ENCODE measurements at places on chromosomes 13 and 19.
A peak's percentile ranks its signal among the peaks of the same experiment; 100 is the strongest.

- DNase-seq = no peak
Measured at GRCh38 chr19:3725640-3726310, 17.6 kb downstream of the TJP3 start.

DNA sequence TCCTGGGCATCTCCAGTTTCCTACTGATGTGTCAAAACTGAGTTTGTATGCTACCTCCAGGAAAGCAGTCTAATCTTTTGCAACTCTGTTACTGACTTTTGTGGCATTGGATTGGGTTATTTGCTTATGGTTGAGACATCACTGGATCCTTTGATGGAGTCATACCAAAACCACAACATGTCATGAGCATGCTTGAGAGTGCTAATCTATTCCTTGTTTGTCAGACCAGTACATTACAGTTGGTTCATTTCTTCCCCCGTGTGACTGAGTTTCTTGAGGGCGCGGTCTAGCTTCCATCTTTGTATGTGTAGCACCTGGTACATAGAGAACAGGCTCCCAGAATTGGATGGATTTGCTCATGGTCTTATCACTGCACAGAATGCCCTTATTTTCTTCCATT lies 43.2 kb downstream of the SUGT1 start:
- DNase-seq = peak; percentile 32

- no peak for DNase-seq
Measured at GRCh38 chr13:65854431-65854830, 1375.7 kb downstream of the PCDH9 start.

DNA sequence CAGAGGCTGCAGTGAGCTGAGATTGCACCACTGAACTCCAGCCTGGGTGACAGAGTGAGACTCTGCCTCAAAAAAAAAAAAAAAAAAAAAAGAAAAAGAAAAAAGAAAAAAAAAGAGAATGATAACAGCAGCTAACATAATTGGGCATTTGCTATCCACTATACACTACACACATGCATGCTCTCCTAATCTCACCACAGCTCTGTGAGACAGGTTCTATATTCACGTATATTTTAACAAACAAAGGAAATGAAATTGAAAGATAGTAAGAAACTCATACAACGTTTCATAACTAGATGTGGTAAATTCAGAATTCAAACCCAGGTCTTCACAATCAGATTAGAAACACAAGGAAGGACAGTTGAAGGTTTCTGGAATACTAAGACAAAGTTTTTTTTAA lies 265.7 kb downstream of the DIAPH3 start:
- DNase-seq = no peak

- DNase-seq = no peak
Measured at GRCh38 chr19:28234637-28235036, 978.3 kb downstream of the UQCRFS1 start.

DNA sequence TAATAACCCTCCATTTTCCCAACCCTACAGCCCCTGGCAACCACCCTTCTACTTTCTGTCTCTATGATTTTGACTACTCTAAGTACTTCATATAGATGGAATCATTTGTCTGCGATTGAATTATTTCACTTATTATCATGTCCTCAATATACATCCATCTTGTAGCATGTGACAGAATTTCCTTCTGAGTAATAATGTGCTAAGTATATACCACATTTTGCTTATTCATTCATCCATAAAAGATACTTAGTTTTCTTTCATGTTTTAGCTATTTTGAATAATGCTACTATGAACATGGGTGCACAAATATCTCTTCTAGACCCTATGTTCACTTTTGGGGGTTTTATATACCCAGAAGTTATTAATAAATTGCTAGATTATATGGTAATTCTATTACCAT lies 17.4 kb upstream of the NDFIP2 start:
- DNase-seq = no peak

DNA sequence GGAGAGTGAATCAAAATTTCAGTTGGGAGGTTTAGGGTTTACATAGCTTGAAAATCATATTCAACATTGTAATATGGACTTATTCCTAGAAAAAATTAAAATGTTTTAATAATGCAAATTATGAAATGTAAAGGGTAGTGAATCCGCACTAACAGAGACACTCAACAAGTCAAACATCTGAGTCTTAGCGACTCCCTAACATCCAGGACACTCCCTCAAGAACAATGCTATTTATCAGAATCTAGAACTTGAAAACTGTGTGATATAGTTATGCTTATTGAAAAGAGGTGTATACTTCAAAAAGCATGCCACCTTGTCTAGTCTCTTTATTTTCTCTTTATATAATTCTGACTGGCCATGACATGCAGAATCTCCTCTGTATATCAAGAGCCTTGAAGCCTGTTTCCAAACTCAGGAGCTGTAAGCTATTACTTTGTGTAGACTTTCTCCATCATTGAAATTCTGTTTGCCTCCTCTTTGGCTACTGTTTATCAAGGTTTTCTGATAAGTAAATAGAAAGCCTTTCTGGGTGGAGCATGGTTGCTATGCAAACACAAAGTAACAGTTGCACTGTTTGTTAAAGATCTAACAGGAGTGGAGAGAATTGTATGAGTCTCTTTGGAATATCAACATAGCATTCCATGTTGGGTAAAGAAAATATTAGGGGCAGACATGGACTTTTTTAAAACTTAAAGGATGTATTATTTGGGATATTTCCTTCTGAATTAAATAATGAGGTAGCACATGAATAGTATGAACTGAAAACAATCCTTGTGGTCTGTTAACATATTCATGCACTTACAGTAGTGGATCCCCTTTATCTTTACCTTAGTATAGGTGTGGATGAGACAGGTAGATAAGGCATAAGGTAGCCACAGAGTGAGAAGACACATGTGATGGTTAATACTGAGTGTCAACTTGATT lies 56.4 kb upstream of the MBNL2 start:
- DNase-seq = no peak

- DNase-seq = no peak
Measured at GRCh38 chr13:106568299-106569003, 514 bp upstream of the ARGLU1 start.

GRCh38 chr13:46631179-46631542 lies 78.2 kb downstream of the LRCH1 start:
- no peak for DNase-seq

DNA sequence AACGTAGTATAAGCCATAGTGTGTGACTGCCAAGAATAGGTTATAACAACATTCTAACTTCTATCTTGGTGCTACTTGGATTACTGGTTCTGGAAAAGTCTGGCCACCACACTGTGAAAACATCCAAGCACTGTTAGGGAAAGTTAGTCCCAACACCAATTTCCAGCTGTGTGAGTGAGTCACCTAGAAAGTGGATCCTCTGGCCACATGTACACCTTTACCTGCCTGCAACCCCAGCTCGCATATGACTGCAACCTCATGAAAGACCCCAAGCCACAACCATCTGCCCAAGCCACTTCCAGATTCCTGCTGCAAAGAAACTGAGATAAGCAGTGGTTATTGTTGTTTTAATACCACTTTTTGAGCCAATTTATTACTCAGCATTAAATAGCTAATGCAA lies 404.5 kb downstream of the KCTD12 start:
- DNase-seq = no peak

DNA sequence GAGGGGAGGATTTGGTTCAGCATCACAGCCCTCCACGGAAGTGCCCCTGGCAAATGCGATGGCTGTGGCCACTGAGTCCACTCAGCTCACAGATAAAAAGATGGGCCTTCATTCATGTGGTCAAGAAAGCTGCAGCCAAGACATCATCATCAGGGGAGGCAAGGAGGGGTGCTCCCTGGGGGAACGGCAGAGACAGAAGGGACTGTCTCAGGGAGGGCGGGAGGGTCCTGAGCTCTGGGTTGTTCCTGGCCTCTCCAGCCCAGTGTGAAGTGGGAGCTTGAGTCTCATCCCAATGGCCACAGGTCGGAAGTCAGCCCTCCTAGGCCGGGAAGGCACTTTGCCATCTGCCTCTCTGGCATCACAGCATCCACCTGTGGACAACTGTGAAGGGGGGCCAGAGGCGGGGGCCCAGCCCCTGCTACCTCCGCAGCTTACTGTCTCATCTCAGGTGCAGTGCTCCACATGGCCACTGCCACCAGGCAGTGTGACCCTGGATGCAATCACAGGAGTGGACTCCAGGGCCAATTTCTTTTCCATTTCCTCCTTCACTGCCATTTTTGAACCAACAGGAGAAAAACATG lies 137.8 kb upstream of the SOX1 start:
- DNase-seq = no peak

DNA sequence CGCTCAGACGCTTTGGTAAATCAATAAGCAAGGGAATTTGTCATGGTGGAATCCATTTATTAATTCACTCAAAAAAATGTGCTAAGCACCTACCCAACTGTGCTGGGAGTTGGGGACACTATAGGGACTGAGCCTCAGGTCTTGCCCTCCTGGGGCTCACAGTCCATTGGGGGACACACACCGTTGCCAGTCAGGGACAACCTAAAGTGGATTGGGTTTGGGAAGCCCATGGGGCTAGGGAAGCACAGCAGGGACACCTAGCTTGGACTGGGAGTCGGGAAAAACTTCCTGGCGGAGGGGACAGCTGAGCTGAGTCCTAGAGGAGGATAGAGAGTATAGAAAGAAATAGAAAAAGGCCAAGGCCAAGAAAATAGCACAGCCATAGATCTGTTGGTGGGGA lies 8.5 kb downstream of the FOSB start:
- DNase-seq = no peak

- DNase-seq = peak; percentile 82
Measured at GRCh38 chr19:45455707-45456499, 11.9 kb upstream of the FOSB start.

GRCh38 chr13:112001571-112001970 lies 65.4 kb upstream of the SOX1 start:
- no peak for DNase-seq

GRCh38 chr19:5943623-5944022 lies 29.6 kb downstream of the CAPS start:
- DNase-seq = no peak

GRCh38 chr13:109297628-109298027 lies 488.8 kb downstream of the IRS2 start:
- DNase-seq = no peak

GRCh38 chr19:16572332-16573211 lies at the start of gene SLC35E1:
Gene SLC35E1 (minus strand): TSS chr19:16572415. CDS start chr19:16572364, 51 bp downstream.
- peak; percentile 93 for DNase-seq

DNA sequence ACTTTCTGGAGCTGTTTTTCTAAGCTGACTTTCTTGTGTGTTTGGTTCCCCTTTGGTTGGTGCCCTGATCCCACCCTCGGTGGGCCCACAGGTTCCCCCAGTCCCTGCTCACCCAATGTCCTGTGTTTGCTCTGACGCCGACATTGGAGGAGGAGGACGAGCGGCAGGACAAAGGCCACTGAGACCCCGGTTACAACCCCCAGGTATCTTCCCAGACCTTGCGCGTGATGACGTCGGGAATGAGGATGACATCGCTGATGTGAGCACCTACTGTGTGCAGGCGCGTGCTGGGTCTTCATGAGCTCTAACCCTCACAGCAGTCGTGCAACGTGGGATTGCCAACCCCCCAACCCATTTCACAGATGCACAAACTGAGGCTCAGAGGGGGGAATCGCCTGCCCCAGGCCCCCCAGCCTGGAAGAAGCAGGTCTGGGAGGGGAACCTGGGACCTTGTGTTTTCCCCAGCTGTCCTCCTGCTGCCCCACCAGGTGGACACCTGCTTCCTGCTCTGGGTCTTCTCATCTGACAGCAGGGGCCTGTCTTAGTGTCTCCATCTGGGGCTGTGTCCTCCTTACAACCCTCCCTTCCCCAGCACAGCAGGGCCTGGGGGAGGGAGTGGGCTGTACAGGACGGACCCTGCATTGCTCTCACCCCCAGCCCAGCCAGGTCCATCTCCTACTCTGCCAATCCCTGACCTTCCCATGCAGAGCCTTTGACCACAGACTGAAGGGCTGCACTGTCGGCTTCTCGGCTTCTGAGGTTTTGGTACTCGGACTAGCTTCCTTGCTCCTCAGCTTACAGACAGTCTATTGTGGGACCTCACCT lies 4.7 kb upstream of the LILRA6 start:
- no peak for DNase-seq

GRCh38 chr13:48526286-48526685 lies 6.6 kb downstream of the RCBTB2 start:
- DNase-seq = no peak

DNA sequence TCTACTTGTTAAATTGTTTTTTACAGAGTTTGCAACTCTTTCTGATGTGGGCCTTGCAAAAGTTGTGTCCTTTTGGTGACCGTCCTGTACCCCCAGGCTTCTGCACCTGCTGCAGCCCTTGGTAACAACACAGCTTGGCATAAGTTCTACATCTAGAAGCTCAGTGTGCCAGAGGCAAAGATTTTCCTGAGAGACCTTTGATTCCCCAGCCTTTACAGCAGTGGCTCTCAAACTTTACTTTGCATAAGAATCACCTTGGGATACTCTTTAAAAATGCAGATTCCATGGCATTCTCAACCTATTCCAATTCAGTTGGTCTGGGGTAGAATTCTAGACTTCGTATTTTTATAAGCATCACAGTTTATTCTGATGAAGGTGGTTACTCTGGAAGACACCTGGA lies 260.9 kb downstream of the DCT start:
- no peak for DNase-seq

GRCh38 chr13:48961379-48961778 lies 14.3 kb upstream of the FNDC3A start:
- DNase-seq = no peak

- DNase-seq = no peak
Measured at GRCh38 chr19:1947651-1948209, 6.8 kb downstream of the CSNK1G2 start.

DNA sequence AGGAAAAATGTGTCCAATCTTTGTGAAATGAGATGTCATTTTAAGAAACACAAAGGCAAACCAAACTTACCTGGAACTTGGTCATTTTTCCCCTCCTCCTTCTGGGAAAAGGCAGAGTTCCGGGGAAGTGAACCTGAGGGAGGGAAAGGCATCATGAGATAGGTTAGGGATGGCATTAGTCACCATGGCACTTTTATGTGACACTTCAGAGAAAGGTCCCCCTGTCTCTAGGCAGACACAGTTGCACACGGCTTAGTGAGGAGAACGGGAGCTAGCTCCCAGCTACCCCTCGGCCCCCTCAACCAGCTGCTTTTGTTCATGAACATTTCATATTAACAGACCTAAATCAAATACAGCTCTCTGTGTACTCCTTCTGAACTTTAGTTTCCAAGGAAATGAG lies 1.5 kb downstream of the ZNF235 start:
- no peak for DNase-seq

- DNase-seq = no peak
Measured at GRCh38 chr13:106589716-106590115, 21.8 kb upstream of the ARGLU1 start.

DNA sequence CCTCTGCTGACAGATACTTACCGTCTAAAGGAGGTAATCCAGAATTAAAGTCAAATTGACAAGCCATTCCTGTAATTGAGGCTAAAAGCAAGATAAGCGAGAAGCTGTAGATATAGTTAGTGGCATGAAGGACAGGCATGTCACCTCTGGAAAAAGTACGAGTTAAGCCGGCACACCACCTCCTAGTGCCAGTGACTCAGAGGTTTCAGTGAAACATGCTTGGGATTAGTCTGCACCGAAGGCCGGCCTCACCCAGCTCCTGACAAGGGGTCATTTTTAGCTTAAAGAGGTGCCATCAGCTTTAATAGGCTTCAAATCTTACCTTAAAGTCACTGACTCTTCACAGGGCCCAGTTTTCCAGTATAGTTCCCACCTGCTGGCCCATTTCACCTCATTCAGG lies 838.0 kb downstream of the UQCRFS1 start:
- no peak for DNase-seq

- DNase-seq = no peak
Measured at GRCh38 chr13:30256713-30257467, 50.5 kb downstream of the KATNAL1 start.

All from stimulated activated CD8-positive, alpha-beta memory T cell treated with anti-CD3 and anti-CD28 coated beads, Interleukin-4, amount 100 ng/mL, for 48 hours (primary cell).